ENCODE measurements at places on chromosomes 16 and 17.

- no peaks in the 10 kb centered on the region for H3K36me3 ChIP-seq
- H3K27ac ChIP-seq = peak overlapping the region; percentile 63
- DNase-seq = no peak
- no peak overlapping the region for H3K4me3 ChIP-seq
- no peaks in the 10 kb centered on the region for H3K27me3 ChIP-seq
- peaks cover 27% of the 10 kb centered on the region for H3K4me1 ChIP-seq
These were observed 3.4 kb downstream of the CTF1 start for GRCh38 chr16:30899794-30900193.

DNA sequence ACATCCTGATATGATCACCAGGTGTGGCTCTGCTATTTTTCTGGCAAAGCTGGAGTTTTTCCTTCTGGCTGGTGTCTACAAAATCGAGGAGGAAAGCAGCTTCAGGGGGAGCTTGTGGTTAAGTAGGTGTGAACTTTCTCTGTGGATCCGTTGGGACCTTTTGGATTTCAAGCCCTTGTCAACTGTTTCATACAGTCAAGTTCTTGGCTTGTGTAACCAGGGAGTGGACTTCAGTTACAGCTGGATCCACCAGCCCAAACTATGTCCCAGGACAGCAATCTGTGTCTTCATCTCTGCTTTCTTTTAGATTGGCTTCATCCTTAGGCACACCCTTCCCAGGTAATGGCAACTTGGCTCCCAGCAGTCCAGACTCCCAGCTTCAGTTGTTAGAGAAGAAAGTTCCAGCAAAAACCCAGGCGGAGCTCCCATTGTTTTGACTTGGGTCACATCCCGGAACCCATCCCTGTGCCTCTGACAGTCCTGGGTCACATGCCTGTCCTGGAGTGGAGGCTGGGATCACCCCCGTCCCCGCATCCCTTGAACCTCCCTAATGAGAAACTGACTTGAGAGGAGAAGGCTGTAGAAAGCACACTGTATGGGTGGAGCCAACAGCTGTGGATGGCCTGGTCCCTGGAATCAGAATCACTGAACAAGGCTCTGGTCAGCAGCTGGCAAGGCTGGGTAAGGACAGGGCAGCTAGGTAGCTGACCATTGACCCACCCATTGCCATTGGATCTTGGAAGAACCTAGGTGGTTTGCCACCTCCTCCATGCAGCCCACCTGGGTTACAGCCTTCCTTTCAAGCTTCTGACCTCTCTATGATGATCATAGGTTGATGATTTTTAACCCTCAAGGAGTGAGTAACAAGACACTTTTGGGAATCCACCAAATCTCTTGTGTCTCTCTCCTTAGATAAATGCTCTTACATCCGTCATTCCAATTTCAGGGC lies 18.1 kb downstream of the NKD1 start:
- H3K27me3 ChIP-seq = no peaks in the 10 kb centered on the region
- no peak for DNase-seq
- no peak overlapping the region for H3K27ac ChIP-seq

DNA sequence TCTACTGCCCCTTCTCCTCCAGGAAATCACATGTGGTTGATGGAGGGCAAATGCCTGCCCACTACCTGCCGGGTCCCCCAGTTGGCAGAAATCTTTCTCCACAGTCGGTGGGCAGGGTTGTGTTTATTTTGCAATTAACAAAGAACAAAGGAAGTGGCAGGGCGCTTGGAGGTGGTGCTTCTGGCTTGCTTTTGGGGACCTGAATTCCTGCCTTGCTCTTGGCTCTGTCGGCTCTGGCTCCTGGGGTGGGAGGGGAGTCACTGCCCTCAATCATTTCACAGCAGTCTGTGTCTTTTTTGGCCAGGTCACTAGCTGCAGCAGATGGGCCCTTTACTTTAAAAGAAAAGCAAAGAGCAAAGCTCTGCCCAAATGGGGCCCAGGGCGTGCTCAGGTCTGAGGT lies 69.2 kb downstream of the C16orf78 start:
- H3K4me1 ChIP-seq = peaks cover 3% of the 10 kb centered on the region
- DNase-seq = no peak
- H3K27ac ChIP-seq = peak overlapping the region; percentile 56
- peaks cover under 1% of the 10 kb centered on the region for H3K27me3 ChIP-seq
- no peak overlapping the region for H3K4me3 ChIP-seq

- H3K36me3 ChIP-seq = peaks cover 4% of the 10 kb centered on the region
- H3K27ac ChIP-seq = peak overlapping the region; percentile 89
- DNase-seq = no peak
- peak overlapping the region; percentile 98 for H3K4me3 ChIP-seq
These were observed 523 bp downstream of the KCTD2 start for GRCh38 chr17:75047398-75048098.

GRCh38 chr17:65438708-65439294 lies 122.6 kb downstream of the AXIN2 start:
- H3K27me3 ChIP-seq = peaks cover 57% of the 10 kb centered on the region
- H3K4me1 ChIP-seq = peaks cover 6% of the 10 kb centered on the region
- H3K4me3 ChIP-seq = no peak overlapping the region
- no peaks in the 10 kb centered on the region for H3K36me3 ChIP-seq
- H3K27ac ChIP-seq = no peak overlapping the region

DNA sequence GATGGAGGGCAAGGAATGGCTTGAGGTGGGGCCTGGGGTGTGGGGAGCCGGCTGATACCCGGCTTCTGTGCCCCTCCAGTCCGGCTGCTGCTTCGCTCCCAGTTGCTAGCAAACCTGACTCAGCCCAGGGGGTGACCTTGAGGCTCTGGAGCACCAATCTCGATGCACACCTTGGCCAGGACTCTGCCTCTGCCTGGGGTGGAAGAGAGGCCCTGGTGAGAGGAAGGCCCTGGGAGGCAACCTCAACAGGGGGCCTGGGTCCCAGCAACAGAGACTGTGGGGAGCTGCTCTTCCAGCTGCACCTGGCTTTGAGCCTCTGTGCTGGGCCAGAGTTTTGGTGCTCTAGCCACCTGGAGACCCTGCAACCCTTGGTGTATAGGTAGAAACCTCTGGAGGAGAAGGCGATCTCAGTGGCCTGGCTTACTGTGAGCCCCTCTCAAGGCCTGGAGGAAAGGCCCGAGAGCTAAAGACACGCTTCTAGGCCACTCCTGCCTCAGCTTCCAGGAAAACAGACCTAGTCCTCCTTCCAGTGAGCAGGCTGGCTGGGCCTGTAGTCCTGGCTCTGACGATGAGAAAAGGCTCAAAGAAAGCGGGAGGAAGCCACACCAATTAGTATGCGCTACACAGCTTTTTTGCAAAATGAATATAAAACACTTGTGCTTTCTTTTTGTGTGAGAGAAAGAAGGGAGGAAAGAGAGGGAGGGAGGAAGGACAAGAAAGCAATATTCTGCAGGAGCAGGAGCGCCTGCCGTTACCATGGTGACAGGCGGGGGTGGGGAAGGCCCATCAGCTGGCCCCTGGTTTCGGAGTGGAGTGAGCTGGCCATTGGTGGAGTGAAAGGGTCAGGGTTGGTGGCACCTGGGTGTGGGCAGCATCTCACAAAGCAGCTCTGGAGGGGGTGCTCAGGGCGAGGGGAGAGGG lies 51.0 kb downstream of the VAC14 start:
- DNase-seq = no peak
- H3K27ac ChIP-seq = peak overlapping the region; percentile 39
- H3K27me3 ChIP-seq = no peaks in the 10 kb centered on the region

GRCh38 chr17:37700881-37701280 lies 44.0 kb downstream of the HNF1B start:
- no peak overlapping the region for H3K27ac ChIP-seq
- H3K36me3 ChIP-seq = peaks cover 3% of the 10 kb centered on the region
- peaks cover 9% of the 10 kb centered on the region for H3K4me1 ChIP-seq
- no peak overlapping the region for H3K4me3 ChIP-seq

- peaks cover 49% of the 10 kb centered on the region for H3K27me3 ChIP-seq
- peaks cover 3% of the 10 kb centered on the region for H3K36me3 ChIP-seq
- H3K4me1 ChIP-seq = peaks cover 8% of the 10 kb centered on the region
- H3K27ac ChIP-seq = no peak overlapping the region
These were observed 883 bp downstream of the USH1G start for GRCh38 chr17:74922172-74922571.

GRCh38 chr16:14309001-14309886 lies 238.1 kb downstream of the MRTFB start:
- peak overlapping the region; percentile 80 for H3K4me3 ChIP-seq
- H3K27me3 ChIP-seq = peaks cover 5% of the 10 kb centered on the region
- H3K36me3 ChIP-seq = no peaks in the 10 kb centered on the region
- DNase-seq = no peak
- peak overlapping the region; percentile 79 for H3K27ac ChIP-seq
